C1 segment of cervical spinal cord (tissue), 14 donors: ENCODE measurements at places on chromosomes 7 and 10.

- no peak for DNase-seq
Observed at GRCh38 chr10:13563481-13564445, 23.0 kb upstream of the PRPF18 start.

DNA sequence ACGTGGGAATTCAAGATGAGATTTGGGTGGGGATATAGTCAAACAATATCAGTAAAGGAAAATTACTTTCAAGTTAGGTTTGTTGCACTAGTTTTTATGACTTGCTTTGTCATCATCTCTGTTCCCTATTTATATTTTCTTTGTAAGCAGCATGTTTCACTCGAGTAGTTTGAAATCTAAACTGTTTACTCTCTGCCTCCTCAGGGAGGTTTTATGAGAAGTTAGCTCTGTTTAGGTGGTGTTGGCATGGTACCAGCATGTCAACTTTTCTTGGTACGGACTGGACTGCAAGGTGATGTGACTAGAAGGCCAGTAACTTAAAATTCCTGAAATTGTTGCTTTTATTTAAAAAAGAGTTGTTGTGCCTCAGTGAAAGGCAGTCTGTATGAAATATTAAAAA is 59.2 kb upstream of the MTPN start:
- DNase-seq, result no peak

GRCh38 chr10:22322641-22323160 is 1.8 kb downstream of the BMI1 start:
- no peak for DNase-seq

DNA sequence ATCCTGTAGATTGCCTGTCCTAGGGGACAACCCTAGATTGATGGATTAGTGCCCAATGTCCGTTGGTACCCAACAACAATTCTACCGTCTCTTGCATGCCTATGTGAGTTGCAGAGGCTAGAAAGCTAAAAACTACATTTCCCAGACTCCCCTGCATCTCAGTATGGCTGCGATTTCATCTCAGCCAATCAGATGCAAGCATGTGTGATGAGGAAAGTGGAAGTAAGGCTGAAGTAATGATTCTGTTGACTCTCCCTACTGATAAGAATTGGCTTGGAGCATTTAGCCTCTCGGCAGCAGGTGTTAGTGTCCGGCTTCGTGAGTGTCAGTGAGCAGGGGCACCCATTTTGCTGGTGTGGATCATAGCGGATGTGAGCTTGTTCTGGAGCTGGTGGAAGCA is 171.9 kb downstream of the FGFR2 start:
- no peak for DNase-seq

DNA sequence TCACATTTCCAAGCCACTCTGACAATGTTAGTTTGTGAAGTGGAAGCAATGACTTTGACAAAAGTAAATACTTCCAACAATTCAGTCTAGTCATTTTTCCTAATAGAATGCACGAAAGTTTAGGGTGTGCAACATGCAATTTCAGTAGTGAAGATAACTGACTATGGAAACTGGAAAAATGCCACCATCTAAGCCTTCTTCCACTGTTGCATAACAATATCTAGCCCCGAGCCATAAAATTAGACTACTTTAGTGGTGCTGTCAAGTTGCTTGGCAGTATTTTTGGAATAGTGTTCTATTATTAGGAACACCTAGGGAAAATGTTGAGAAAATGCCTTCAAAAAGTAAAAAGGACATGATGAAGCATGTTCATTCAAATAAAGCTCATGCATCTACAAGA is 17.9 kb downstream of the SEMA3A start:
- no peak for DNase-seq

DNA sequence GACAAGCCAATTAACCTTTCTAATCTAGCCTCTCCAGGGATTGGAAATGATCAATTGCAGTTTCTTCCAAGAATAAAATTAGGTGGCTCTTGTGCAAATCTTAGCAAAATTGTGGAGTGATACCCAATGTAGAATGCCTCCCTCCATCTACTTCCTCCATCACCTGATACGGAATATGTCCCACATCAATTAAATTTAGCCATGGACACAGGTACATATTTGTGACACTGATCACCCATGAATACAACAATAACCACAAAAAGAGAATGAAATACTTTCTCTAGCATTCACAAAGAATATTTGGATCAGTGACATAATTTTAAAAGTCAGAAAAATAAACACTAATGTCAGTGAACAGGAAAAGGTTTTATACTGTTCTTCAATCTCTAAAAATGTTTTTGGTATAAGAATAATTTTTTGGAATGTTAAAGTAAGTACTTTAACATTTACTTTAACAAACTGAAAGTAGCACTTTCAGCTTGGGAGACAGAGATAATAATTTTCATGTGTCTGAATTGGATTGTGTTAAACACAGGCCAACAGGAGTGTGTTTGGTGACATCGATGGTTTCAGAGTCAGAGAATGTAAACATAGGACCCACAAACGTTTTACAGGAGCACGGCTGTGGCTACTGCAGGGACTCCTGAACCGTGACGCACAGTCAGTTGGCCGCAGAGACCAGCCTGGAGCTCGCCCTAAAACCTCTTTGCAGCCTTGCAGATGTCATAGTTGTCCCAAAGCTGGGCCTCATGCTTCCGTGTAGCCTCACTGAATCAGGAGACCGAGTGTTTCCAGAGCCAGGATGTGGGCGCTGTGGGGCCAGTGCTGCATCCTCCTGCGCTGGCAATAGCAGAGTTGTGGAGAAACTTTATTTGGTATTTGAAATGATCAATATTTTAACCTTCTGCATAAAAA is 7.2 kb downstream of the RBM20 start:
- no peak for DNase-seq

DNA sequence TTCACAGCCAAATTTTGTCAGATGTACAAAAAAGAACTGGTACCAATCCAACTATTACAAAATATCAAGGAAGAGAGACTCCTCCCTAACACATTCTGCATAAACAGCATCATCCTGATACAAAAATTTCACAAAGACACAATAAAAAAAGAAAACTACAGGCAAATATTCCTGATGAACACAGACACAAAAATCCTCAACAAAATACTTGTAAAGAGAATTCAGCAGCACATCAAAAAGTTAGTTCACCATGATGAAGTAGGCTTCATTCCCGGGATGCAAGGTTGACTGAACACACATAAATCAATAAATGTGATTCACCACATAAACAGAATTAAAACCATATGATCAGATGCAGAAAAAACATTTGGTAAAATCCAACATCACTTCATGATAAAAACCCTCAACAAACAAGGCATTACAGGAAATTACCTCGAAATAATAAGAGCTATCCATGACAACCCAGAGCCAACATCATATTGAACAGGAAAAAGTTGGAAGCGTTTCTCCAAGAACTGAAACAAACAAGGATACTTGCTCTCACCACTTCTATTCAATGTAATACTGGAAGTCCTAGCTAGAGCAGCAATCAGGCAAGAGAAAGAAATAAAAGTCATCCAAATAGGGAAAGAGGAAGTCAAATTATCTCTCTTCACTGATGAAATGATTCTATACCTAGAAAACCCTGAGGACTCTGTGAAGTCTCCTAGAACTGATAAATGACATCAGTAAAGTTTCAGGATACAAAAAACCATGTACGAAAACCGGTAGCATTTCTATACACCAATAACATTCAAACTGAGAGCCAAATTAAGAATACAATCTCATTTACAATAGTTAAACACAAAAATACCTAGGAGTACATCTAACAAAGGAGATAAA is 223.1 kb downstream of the REEP3 start:
- DNase-seq, result no peak

GRCh38 chr10:122173337-122173736 is 97.8 kb upstream of the BTBD16 start:
- no peak for DNase-seq

- DNase-seq, result no peak
Observed at GRCh38 chr10:118307220-118307619, 34.9 kb downstream of the FAM204A start.

DNA sequence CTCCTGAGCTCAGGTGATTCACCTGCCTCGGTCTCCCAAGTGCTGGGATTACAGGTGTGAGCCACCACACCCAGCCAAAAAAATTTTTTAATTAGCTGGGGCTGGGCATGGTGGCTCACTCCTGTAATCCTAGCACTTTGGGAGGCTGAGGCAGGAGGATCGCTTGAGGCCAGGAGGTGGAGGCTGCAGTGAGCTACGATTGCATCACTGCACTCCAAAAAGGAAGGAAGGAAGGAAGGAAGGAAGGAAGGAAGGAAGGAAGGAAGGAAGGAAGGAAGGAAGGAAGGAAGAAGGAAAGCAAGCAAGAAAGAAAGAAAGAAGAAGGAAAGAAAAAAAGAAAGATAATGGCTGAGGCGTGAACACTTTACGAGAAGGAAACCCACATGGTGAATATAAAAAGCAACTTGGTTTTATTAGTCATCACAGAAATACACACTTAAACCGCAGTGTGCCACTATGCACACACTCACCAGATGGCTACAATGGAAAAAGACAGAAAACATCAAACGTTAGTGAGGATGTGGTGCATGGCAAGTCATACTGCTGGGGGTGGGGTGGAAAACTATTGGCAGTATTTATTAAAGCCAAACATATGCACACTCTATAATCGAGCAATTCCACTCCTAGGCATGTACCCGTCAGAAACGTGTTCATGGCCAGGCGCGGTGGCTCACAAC is 4.4 kb upstream of the CCL26 start:
- no peak for DNase-seq

- no peak for DNase-seq
Observed at GRCh38 chr7:123348690-123349089, 148.9 kb upstream of the SLC13A1 start.

GRCh38 chr10:3987143-3987974 is 202.3 kb upstream of the KLF6 start:
- no peak for DNase-seq

DNA sequence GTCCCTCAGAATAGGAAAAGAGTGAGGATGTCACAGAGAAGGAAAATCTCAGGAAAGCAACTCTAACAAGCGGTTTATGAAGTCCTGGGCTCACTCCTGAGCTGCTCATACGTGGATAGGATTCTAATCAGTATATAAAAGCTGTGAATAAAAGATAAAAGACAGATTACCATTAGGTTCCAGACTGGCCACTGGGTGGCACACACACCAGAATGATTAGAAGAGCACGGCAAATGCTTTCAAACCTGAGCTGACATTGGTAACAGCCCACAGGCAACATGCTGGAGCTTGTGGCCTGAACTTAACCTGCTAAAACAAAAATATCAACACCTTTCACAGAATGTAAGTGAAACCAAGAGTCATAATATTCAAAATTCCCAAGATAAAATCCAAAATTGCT is 370.8 kb downstream of the GRID1 start:
- DNase-seq, result no peak

DNA sequence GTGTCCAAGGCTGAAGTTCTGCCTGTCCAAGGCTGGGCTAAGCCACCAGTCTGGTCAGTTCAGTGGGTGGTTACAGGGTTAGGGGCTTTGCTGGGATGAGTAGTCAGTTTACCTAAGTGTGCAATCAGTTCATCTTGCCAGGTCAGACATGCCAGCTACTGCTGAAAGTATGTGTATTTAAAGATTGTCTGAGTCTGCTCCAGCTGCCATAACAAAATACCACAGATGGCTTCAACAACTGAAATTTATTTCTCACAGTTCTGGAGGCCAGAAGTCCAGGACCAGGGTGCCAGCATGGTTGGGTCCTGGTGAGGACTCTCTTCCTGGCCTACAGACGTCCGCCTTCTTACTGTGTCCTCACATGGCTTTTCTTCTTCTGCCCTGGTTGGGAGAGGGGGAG is 52.4 kb upstream of the TNS3 start:
- no peak for DNase-seq

DNA sequence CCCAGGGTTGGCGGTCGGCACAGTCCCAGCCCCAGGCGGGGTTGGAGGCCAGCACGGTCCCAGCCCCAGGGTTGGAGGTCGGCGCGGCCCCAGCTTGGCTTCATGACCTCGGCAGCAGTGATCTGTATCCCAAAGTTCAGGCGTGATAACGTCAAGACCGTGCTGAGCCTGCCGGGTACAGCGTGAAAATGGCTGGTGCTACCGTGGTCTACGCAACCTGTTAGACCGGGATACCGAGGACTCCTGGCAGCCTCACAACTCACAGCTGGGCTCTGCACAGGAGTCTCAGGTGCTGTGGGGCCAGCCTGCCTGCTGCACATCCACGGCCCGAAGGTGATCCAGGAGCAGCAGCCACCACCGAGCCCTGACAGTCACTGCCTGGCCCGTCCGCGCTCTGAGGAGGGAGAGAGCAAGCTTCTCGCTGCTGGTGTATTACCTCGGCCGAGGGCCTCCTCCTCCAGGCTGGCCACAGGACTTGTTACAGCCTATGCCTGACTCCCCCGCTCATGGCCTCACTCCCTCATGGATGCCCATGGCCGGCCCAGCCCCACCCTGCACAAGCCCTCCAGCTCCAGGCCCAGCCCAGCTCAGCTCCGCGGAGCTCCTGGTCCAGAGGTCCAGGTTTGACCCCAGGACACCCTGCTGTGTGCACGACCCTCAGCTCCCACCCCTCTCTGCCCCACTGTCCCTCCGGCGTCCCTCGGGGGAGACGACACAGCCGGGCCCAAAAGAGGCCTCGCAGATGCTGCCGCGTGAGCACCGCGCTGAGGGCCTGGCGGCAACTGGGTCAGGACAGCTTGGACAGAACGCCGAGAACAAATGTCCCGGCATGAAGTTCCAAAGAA is 156.0 kb downstream of the ELFN1 start:
- DNase-seq, result no peak
